ENCODE measurements at places on chromosomes 12 and 14. TPM values are rescaled to one million over a fixed set of nuclear protein-coding genes. Genes with fewer than 3 reads are reported as not detected.

The KLRB1 gene
- total RNA-seq = 0.19 TPM

The C12orf54 gene
- total RNA-seq = not detected

The GPD1 gene
- total RNA-seq = 9.0 TPM

The TC2N gene
- 4.1 TPM for total RNA-seq

The ZNF268 gene
- total RNA-seq = 8.2 TPM

The GLS2 gene
- 0.49 TPM for total RNA-seq

The RNASE2 gene
- total RNA-seq = 1.3 TPM

The AVPR1A gene
- 1.3 TPM for total RNA-seq

The MIP gene
- not detected for total RNA-seq

The PPFIA2 gene
- total RNA-seq = 0.82 TPM

The ZC3H10 gene
- total RNA-seq = 4.9 TPM

The KERA gene
- not detected for total RNA-seq

DNA sequence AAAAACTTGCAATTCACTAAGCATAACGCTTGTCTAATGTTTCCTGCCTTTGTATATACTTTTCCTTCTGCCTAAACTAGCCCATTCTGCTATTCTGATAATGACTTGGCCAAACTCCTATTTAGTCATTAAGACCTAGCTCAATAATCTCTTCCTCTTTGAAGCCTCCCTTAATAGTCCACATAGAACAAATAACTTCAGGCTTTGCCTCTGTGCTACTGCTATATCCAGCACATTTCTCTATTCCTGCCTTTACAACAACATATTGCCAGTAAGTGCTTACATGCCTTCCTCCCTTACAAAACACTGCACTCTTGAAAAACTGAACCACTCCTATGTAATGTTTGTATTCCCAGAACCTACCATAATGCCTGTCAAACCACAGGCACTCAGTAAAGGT, 13.8 kb downstream of the PRICKLE1 start:
- no peak for DNase-seq

- no peak for DNase-seq
Measured at GRCh38 chr12:1034751-1035457, 43.9 kb downstream of the ERC1 start.

- DNase-seq = no peak
Measured at GRCh38 chr14:89265234-89265633, 151.8 kb downstream of the FOXN3 start.

GRCh38 chr12:127781336-127781735, 485.6 kb upstream of the TMEM132C start:
- DNase-seq = no peak

GRCh38 chr12:88153959-88154358, 11.9 kb downstream of the TMTC3 start:
- no peak for DNase-seq

DNA sequence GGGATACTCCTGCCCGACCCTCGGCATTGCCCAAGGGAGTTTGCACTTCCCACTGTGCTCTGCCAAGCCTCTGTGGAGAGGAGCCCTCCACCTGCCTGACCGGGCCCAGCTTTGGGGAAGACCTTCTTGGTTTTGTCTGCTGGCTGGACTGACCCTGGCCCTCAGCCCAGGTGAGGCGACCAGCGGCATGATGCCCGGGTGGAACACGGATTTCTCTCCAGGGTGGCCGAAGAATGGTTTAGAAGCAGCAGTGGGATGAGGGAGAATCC, 15.6 kb downstream of the ZBTB42 start:
- no peak for DNase-seq

DNA sequence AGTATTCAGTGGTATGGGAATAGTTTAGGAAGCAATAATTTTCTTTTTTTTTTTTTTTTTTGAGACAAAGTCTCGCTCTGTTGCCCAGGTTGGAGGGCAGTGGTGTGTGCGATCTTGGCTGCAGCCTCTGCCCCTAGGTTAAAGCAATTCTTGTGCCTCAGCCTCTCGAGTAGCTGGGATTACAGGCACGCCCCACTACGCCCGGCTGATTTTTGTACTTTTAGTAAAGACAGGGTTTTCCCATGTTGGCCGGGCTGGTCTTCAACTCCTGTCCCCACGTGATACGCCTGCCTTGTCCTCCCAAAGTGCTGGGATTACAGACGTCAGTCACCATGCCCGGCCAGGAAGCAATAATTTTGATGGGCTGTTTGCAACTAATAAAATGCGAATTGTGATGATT, 62.1 kb downstream of the ATG14 start:
- DNase-seq = no peak

GRCh38 chr12:12460935-12461922, 101.4 kb downstream of the DUSP16 start:
- no peak for DNase-seq

DNA sequence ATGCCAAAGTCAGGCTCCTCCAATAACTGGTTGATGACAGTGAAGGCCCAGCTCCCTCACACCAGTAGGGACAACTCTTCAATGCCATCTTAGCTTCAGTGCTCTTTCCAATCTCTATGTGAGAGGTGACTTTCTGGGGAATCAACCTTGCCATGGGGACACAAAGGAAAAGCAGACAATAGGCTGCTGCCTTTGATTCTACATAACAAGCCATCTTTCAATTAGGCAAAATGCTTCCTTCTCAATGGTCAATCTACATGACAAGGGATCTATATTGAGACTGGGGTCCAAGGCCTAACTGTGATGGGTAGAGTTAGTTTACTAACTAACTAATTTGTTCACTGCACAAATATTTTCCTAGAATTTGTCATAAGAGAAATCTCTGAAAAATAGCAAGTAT, 1417.5 kb upstream of the SEL1L start:
- no peak for DNase-seq

Measured in left ventricle myocardium inferior (tissue), 1 donor.